Activated gamma-delta T cell treated with anti-CD3 and anti-CD28 coated beads, Interleukin-2, amount 50 U/mL, for 16 hours (primary cell): ENCODE measurements at places on chromosomes 1 and 21.

GRCh38 chr1:25821112-25821476 lies 1.3 kb downstream of the MTFR1L start:
- DNase-seq, result no peak

DNA sequence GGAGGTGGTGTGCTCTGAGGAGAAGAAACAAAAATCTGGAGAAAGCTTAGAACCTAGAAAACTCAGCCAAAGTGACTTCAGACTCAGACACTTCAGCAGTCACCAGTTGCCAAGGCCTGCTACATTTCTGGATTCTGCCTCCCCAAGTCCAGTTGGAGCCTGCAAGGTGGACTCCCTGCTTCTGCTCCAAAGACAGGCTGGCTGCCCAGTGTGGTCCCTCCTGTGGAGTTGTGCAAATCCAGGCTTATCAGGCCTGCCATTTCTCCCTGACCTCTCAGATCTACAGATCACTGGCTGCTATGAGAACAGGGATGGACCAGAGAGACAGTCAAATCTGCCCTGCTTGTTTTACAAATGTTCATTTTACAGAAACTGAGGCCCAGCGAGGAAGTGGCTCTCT lies 9.9 kb downstream of the CACHD1 start:
- no peak for DNase-seq

DNA sequence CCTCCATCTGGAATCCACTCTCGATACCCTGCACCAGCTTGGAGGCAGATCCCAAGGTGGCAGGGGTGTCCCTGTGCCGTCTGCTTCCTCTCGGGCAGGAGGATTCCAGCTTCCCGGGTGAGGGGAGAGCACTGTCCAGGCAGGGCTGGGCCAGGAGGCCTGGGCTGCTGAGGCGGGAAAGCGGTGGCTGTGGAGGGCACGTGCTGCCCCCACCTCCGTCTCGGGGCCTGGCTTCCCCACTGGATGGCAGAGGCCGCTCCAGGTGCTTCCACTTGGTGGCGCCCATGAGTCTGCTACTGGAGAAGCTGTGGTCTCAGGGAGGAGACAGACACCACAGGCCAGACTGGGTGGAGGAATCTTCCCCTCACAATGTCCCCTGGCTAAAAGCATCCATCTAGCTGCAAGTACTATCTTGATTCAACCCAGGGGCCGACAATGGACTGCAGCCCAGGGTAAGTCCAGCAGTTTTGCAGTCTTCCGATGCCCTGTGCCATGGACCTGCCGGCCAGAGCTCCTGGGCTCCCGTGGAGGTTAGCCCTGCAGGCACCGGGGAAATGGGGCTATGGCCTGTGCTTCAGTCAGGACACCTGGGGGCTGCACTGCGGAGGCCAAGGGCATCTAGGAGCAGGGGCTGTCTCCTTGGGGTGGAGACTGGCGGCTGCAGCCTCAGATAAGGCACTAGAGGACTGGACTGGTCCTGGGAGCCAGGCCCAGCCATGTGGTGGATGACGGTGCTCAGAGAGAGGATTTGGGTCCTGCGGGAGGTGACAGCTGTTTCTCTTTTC lies 41.3 kb upstream of the EIF4G3 start:
- DNase-seq, result no peak

GRCh38 chr1:198734323-198735008 lies 95.6 kb downstream of the PTPRC start:
- DNase-seq, result no peak

DNA sequence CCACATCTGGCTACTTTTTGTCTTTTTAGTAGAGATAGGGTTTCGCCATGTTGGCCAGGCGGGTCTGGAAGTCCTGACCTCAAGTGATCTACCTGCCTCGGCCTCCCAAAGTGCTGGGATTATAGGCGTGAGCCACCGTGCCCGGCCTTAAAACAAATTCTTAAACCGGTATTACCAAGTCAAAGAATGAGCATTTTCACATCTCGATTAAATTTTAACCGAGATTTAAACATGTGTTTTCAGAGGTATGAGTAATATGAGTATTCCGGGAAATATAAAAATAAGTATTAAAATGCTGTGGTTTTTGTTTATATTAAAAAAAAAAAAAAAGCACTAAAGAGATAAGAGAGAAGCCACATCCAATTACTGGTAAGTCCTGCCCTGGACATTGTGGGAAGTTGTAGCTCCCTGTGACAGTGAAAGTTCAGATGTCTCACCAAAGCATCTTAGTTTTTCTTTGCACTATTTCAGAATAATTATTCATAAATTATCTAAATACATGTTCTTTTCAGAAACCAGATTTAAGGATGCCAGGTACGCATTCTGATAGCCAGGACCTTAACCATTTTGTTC lies 24.9 kb downstream of the ZNF281 start:
- no peak for DNase-seq

GRCh38 chr1:41939194-41939593 lies 20.5 kb upstream of the HIVEP3 start:
- DNase-seq, result no peak

DNA sequence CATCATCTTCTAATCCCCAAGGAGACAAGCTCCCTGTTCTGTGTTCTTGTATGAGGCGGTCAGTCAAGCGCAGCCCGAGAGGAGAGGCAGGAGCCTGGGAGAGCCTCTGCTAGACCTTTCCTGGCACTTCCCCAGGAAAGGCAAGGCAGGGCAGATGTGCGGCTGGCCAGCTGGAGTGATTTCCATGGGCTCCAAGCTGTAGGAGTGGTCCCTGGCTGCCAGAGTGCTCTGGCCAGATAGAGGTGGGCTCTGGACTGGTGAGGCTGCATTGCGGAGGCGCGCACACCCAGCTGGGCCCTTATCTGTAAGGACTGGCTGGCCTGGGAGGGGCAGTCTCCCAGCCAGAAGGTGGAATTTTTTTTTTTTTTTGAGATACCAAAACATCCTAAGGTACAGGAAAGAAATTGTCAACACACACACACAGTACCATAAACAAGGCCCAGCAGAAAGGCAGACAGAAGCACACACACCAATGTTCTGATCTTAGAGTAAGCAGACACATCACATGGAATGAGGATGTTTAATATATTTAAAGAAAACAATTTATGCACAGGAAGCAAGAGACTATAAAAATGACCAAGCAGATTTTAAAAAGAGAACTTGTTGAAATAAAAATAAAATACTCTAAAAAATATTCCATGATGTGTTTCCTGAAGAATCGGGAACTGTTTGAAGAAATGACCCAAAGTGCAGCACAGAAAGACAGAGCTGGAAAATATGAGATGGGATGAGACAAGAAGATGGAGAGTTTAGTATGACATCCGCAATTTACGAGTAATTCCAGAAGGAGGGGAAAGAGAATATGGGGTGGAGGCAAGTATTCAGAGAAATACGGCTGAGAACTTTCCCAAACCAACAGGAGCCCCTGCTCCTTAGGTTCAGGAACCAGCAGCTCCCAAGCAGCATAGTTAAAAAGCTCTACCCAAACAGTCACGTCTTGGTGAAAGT lies 13.4 kb downstream of the IBA57 start:
- no peak for DNase-seq

DNA sequence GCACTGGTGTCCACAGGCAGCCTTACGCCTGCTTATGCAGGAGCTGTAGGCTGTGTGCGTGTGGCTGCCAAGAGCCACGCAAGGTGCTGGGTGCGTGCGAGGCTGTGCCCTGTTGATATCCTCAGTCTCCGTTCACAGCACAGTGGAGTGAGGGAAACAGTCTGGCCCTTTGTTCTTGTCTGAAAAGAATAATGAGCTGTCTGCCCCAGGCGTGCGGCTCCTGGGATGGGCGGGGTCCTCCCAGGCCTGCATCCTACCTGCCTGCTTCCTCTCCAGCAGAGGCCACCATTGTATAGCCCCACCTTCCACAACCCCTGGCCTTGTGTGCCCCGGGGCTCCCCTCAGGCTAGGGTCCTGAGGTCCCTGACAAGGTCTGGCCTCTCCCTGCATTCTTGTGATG lies 47.0 kb upstream of the KDM4A start:
- DNase-seq, result no peak

- DNase-seq, result no peak
Observed at GRCh38 chr1:15364740-15365139, 44.9 kb upstream of the EFHD2 start.

DNA sequence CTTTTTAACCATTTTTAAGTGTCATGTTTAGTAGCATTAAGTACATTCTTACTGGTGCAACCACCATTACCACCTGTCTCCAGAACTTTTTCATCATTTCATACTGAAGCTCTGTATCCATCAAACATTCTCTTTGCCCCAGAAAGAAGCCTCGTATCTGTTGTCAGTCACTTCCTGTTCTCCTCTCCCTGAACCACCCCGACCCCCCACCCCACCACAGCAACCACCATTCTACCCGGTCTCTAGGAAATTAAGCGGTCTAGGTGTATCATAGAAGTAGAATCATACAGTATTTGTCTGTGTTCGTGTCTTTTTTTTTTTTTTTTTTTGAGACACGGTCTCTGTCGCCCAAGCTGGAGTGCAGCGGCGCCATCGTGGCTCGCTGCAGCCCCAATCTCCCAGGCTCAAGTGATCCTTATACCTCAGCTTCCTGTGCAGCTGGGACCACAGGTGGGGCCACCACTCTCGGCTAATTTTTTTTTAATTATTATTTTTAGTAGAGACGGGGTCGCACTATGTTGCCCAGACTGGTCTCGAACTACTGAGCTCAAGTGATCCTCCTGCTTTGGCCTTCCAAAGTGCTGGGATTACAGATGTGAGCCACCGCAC lies 23.7 kb upstream of the EPHA8 start:
- DNase-seq, result no peak

- no peak for DNase-seq
Observed at GRCh38 chr1:91349524-91349923, 55.1 kb downstream of the HFM1 start.

DNA sequence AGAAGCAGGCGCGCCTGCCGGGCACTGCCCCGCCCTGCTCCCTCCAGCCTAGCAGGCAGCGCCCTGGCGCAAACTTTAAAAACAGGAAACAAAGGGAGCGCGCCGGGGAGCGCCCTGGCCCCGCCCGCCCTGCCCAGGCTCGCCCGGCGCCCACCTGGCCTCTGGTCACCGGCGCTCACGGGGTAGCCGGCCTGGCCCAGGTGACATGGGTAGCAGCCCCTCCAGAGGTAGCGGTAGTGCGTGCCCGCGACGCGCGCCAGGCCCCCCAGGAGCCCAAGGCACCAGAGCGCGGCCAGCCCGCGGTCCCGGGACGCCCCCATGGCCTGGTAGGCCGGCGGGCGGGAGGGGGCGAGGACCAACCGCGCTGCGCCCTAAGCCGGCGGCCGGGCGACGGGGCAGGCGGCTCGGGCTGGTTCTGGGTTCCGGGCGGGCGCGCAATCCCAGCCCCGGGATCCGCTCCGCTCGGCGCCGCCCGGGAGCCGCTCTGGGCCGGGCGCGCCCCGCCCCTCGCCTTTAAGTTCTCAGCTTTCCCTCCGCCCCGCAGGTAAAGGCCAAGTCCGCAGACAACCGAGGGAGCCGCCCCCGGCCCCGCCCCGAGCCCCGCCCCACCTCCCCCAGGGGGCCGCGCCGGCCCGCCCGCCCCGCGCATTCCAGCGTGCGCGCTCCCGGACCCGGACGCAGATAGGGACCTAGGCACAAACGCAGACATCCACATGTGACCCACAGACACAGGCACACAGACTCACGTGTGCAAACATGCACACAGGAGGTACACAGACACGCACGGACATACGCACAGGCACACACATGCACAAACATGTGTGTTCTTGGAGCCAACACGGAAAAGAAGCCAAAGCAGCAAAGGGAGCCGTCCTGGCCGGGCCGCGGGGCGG lies 76.7 kb downstream of the ARHGEF16 start:
- DNase-seq, result peak; percentile 43

DNA sequence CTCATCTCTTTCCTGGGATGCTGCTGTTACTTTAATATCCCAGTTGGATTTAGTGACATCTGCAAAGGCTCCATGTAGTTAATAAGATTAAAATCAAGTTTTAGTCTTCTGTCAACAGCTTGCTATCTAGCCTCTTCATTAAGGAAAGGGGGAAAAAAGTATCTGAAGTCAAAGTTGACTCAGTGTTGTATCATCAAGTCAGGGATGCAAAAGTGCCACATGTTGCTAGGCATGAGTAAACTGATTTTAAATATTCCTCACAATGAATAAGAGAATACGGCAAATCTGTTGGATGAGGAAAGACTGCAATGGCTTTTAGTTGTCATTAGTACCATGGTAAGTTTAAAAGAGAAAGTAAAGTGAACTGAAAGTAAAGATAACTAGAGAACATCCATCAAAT lies 383.2 kb upstream of the ZRANB2 start:
- no peak for DNase-seq

DNA sequence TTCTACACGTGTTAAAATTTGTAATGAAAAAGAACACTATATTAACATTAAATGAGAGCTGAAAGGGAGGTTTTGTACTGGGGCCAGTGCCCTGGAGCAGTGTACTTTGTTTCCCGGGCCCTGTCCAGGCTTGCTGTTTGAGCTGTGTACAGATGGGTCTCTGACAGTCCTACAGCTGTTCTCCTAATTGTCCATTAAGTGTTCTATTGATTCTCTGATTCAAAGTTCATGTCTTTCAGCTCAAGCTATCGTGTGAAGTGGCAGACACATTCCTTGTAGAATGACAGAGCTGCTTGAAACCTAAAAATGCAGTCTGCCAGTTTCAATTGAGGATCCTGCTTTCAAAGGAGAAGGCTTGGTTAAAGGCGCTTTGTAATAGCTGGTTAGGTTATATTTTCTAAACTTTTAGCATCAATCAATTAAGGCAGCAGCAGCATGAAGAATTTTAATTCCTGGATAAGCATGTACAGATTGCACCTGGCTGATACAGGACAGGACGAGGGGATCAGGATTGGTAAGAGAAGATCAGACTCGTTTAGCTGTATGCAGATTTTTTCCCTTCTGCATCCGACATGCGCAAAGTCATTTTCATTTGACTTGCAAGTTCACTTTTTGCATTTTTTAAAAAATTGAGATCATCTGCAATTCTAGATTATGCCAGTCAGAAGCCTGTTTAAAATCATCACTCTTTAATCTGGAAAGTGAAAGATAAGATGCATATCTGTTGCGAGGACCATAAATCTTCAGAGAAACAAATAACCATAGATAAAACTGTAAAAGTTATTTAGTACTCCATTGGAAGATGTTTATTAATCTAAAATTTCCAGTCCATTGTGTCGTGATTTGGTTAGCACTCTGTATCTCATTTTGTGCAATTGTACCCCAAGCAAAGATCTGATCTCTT lies 98.5 kb downstream of the ATG4C start:
- no peak for DNase-seq

- no peak for DNase-seq
Observed at GRCh38 chr1:110285316-110285715, 53.9 kb upstream of the RBM15 start.

DNA sequence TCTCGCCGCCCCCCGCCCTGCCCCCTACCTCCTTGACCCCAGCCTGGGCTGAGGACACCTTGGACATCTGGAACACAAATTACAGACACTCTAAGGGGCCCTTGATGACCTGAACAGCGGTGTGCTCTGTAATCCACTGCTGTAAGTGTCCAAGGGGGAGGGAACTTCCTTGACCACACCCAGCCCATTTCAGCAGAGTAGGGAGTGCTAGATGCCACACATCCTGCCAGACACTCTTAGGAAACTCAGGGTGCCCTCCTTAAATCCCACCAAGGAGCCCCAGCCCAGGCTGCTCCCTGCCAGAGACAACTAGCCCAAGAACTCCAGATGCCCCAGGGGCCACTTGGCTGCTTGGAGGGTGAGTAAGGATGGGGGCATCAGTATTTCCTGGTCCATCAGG lies 282.2 kb downstream of the RRAGC start:
- no peak for DNase-seq

- no peak for DNase-seq
Observed at GRCh38 chr21:42440187-42440792, 36.6 kb downstream of the UBASH3A start.

- DNase-seq, result no peak
Observed at GRCh38 chr1:231799363-231799986, 172.9 kb downstream of the DISC1 start.
